ENCODE measurements at places on chromosomes 12 and 14.

- no peak for DNase-seq
These were observed 13.8 kb downstream of the UBE2N start for GRCh38 chr12:93427779-93428564.

GRCh38 chr12:5881666-5882065, 63.4 kb downstream of the ANO2 start:
- DNase-seq, result no peak

GRCh38 chr14:61051051-61051450, 70.0 kb downstream of the SLC38A6 start:
- no peak for DNase-seq

DNA sequence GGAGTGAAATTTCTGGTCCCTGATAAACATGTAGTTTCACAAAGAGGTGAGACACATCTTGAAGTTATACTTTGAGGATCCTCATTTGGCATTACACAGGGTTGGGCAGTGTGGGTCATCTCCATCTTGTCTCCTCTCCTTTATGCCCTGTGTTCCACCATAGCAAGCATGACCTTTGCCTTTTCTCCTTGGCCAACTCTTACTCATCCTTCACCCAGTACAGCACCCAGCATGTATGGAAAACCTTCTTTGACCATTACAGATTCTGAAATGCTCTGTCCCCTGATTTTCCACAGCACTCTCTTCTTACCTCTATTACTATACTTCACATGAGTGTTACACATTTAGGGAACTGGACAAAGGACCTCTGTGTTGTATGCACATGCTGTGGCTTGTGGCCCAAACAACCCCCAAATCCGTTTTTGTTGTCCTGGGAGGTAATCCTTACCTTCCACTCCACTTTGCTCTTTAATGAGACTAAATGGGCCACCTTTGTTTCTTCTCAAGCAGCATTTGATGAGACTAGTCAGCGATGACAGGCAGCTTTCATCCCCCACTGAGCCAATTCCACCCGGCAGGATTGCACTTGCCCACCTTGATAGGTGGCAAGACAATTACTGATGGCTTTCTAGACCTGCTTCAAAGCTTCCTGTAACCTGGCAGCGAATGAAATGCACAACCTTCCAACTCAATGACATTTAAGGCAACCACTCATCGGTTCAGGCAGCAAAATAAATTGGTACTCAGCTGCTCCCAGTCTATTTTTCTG, 163.5 kb downstream of the MON2 start:
- DNase-seq, result no peak

- DNase-seq, result no peak
These were observed 36.8 kb upstream of the ALG10B start for GRCh38 chr12:38279756-38280155.

- no peak for DNase-seq
These were observed 74.5 kb downstream of the FERMT2 start for GRCh38 chr14:52876311-52876710.

- no peak for DNase-seq
These were observed at the start of gene PTPRQ for GRCh38 chr12:80443974-80444666. Gene PTPRQ (plus strand): TSS chr12:80444235. CDS start chr12:80444346, 111 bp downstream.

DNA sequence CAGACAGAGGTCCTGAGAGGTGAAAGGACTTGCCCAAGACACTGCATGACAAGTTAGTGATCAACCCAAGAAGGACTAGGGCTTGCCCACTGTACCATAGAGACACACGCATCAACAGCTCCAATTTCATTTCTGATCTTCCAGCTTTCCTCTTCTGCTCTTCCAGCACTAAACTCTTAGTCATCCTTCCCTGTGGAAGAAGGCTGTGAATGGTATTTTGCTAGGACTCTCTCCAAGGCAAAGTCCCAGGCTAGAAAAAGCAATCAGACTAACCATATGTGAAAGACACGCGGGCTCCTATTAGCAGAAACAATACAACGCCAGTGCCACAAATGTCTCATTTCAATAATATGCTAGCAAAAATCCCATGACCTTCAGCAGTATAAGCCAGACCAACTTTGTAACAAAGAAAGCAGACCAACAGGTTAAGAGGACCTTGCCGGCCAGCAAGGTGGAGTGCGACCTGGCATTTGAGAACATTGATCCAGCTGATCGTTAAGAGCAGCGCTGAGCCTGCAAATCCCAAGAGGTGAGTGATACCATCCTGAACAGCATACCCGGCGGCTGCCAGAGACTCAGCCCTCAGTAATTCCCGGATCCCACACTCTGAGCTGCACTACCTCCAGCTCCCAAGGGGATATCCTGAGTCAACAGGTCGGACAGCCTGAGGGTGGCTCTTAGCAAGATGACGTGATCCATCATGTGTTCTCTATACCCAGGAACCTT, 132.5 kb downstream of the FOXN3 start:
- no peak for DNase-seq

All from 8988T (cell line).